Kidney epithelial cell (primary cell): ENCODE measurements at places on chromosomes 11 and 22.

DNA sequence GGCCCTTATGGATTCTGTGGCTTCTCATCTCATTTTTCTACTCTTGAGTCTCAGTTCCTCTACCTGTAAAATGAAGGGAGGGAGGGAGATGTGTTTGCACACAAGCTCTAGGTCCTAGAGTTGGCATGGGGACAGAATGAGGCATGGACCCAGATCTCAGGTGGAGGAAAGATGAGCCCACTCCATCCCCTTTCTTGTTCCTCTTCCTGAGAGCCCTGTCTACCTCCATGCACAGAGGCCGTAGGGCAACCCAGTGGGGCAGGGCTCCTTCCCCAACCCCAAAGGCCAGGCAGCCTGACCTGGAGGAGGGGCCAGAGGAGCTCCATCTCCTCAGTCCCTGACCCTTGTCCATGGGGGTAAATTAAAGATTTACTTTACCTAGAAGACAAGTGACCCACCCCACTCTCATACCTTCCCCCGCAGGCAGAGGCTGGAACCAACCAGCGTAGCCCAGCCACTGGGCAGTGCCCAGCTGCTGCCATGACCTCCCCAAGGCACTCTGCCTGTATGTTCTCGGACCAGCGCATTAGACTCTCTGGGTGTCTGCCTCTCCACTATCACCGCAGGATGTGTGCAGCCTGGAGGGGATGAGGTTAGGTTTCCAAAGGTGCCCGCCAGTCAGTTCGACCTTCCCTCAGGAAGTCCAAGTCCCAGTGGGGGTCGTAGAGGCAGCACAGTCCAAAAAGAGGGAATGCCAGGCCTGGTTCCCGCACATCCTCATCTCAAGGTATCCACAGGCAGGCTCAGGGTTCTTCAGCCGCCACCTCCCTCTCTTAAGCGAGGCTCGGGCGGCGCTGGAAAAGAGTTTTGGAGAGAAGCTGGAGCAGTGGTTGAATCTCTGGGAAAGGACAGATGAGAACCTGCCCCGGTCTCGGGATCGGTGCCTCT lies 3.0 kb downstream of the SMTN start:
- no peak for DNase-seq

DNA sequence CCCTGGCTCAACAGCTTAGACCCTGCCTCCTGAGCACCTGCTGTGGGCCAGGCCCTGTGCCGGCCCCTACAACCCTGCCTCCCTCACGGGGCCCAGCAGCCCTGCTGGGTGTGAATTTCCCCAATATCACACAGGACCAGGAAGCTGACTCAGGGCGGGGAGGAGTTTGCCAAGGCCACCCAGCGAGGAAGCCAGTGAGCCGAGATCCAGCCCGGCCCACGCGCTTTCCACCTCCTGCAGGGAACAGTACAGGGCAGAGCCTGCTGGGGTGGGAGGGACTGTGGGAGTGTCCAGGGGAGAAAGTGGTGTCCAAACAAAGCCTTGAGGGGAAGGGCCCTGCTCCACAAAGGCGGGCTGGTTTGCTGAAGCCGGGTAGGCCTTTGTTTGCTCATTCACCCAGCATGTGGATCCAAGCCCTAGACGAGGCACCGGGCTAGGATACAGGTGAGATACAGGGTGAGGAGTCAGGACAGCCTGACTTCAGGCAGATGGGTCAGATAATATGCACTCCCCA lies 26.8 kb downstream of the RPL3 start:
- peak; percentile 92 for DNase-seq

- DNase-seq = no peak
Observed at GRCh38 chr11:61264795-61265194, 23.8 kb downstream of the PGA5 start.

DNA sequence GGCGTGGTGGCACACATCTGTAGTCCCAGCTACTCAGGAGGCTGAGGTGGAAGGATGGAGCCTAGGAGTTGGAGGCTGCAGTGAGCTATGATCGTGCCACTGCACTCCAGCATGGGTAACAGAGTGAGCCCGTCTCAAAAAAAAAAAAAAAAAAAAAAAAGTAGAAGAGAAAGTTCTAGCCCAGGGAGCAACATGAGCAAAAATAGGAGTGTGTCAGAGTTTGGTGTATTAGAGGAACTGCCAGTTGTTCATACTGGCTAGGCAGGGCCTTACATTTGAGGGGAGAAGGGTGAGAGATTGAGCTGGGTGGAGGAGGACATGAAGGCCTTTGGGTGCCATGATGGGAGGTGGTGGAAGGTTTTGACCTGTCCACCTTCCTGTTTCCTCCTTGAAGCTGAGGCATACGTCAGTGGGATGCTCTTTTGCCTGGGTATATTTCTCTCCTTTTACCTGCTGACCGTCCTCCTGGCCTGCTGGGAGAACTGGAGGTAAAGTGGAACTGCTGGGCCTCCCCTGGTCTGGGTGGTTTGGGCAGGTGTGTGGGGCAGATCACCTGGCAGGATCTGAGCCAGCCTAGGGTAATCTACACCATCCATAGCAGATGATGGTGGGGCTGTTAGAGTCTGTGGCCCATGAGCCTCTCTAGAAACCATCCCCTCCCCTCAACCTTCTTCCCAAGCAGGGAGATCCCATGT lies 7.3 kb downstream of the SIDT2 start:
- no peak for DNase-seq

GRCh38 chr11:59660621-59661020 lies 8.2 kb downstream of the PATL1 start:
- DNase-seq = no peak

DNA sequence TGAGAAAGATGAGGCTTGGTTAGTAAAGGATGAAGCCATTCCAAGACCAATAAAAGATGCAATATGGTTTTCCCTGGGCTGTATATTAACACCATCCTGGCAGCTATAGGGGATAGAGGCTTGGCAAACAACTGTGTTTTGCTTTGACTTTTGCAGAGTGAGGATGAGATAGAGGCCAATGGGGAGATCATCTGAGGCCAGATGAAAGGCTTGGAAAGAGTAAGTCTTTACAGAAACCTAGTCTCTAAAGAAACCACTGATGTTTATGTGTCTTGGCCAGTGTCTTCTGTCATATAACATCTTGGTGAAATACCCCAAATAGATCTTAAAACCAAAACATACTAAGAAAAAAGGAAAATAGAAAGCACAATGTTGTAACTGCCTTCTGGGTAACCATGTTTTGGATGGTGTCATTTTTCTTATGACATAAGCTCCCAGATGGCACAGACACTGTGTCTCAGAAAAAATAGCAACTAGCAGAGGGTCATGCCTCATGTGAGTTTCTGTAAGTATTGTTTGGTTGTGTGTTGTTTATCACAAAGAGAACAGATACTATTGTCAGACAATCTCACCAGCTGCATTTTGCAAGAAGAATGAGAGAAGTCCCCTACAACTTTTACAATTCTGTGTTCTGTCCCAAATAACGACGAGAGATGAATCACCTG lies 305.4 kb downstream of the ST3GAL4 start:
- DNase-seq = no peak

- no peak for DNase-seq
Observed at GRCh38 chr11:68778205-68778604, 26.9 kb upstream of the TESMIN start.

- DNase-seq = no peak
Observed at GRCh38 chr11:44808053-44808753, 81.4 kb downstream of the TSPAN18 start.

DNA sequence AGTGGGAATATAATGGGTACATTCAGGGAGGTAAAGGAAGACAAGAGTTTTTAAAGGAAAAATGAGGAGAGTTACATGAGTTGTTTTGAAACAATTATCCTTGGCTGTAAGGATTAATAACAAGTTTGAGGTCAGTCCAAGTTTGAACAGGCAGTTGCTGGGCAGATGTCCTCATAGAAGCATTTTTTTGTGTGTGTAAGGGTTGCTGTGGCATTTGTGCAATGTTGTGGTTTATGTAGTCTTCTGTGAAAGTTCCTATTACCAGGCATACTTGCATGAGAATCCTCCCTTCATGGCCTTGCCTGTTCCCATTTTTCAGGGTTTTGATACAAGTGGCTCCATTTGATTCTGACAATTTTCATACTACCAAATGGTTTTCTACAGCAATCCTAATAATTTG lies 400.2 kb downstream of the KCNA4 start:
- no peak for DNase-seq

- DNase-seq = no peak
Observed at GRCh38 chr11:47532597-47533213, 20.2 kb downstream of the CELF1 start.

- DNase-seq = no peak
Observed at GRCh38 chr11:57288771-57289579, 35.8 kb downstream of the TNKS1BP1 start.

DNA sequence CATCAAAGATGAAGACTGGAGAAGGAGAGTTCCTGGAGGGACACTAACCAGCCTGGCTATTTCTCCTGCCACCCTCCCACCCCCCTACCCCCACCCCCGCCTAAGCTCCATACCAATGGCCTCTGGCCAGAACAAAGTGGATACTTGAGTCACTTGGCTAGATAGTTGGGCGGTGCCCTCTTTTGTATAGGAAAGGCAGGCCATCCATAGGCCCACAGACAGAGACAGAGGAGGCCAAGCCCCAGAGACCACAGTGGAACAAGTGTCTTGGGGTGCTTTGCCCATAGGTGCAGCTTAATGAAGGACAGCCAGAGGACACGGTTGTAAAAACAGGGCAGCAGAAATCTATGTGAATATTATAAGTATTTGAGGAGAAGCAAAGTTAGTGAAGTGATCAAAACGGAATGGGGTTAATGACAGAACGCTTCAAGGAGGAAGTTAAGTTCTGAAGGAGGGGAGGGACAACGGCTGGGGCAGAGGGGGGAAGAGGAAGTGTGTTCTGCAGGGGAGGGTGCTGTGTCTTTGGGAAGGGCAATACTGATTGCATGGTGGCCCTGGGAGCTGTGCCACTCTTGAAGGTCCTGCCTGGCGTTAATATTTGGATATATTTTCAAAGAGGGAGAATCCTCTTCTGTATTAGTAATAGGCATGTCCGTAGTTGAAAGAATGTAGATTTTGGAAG lies 32.7 kb downstream of the FLI1 start:
- DNase-seq = no peak

- DNase-seq = no peak
Observed at GRCh38 chr22:32444068-32444467, 20.2 kb downstream of the BPIFC start.

DNA sequence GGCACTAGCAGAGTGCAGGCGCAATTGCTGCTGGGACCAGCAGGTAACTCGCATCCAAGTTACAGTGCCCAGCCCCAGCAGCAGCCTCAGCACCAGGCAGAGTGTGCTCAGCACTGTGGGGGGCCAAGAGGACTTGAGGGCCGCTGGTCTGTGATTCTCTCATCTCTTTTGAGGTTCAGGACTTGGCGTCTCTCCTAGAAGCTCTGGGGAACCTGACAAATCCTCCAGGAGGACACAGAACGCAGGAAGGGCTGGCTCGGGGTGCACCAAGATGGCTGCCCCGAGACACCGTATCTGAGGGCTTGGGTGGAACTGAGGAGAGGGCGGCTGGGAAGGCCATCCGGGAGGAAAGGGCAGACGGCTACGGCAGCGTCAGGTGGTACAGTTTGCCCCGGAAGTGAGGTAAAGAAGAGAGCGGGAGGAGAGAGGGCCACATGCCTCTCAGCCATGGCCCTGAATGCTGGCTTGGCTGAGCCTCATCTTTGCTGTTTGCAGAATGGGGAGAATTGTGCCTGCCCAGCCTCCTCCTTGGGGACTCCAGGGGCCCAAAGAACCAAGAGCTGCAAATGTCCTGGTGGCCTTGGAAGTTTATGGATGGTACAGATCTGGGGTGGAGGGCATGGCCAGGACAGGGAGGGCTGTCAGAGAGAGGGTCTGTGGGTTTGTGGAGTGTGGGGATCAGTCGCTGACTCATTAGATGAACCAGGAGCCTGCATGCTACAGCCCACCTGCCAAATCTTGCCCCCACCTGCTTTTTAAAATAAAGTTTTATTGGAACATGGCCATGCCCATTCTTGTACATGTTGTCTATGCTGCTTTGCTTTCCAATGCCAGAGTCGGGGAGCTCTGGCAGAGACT lies 78.0 kb downstream of the MYEOV start:
- no peak for DNase-seq
